ENCODE measurements at places on chromosomes 5 and 9.

DNA sequence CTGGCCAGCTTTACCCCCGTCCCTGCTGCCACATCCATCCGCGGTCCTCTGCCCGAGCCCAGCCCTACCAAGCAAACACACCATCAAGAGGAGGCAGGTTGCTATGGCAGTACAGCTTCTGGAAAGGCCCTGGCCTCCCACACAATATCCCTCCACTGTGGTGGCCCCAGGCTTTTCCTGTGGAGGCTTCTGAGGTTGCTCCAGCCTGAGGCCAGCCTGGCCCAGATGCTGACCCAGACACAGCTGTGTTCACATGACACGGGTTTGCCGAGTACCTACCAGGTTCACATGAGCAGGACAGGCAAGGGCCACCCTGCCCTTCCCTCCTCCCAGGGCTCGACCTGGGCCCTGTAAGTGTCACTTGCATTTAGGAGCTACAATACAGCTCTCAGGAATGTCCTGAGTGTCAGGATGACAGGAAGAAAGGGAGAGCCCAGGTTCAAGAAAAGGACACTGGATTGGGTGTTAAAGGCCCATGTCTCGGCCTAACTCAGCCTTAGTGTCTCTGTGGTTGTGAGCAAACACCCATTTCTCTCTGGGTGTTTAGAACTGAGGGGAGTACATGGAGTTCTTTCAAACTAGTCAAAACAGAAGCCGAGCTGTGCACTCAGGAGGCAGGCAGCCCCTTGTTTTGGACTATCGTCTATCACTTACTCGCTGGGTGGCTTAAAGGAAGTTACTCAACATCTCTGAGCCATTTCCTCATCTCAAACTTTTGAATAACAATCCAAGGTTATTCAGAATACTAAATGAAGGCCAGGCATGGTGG lies 40.2 kb downstream of the NAIF1 start:
- DNase-seq: no peak

DNA sequence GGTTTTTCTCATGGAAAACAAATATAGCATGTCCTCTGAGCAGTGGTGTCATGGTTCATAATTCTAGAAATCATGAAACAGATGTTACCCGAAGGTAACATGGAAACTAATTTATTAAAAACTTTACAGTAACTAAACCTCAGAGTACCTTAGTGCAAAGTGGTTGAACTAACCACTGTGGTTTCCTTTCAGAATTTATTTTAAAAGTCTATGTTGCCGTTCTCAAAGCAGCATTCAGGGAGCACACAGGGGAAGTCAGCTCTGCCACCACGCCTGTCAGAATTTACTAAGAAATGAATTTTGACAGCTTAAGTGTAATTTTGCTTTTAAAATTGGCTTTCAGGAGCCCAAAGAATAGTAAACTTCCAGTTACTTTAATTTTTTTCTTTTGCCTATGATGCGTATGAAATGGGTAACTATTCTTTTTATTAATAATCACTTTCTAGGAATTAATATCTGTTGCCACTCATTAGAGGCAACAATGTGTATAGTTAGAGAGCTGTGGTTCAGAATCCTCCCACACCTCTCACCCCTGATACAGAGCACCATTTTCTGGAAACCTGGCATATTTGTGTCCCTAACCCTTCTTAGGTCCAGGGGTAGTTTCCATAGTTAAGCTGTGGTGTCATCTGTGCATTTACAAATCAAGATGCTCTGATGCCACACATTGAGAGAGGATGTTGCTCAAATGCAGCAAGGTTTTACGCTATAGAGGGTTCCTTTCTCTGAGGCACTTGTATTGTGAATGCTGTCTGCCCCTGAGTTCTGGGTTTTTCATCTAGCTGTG lies 202.6 kb downstream of the ZSWIM6 start:
- no peak for DNase-seq

- DNase-seq: no peak
Observed at GRCh38 chr5:626850-627249, 14.7 kb downstream of the CEP72 start.

DNA sequence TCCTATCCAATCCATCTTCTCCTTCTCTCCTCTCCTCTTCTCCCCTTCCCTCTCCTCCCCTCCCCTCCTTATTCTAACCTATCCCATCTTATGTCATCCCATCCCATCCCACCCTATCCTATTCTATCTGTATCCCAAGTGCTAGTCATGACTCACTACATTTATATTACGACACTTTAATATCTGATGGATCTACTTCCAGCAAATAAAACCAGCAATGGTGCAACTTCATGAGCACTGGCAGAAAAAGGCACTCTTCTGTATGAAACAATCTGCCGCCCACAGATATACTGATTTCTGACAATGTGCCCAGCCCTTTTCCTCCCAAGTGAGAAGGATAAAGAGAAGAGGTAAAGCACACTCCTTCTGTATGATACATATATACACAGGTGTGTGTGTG lies 86.6 kb upstream of the ANKH start:
- DNase-seq: no peak

GRCh38 chr5:136073714-136074529 lies 45.1 kb downstream of the TGFBI start:
- no peak for DNase-seq

DNA sequence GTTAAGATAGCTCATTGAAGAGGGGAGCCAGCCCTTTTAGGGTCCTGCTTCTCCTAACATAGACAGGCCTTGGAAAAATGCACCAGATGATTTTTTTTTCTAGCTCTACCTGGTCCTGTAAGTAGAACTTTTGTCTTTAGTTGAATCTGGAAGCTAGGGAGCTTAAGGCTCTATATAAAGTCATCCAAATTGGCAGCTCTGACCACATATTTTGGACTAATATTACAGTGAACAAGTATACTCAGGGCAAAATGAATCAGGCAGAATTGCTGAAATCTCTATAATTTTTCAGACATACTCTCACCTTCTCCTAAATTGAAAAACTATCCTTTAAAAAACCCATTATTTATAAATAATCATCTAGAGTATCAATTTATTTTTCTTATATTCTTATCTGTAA lies 375.6 kb downstream of the OSTF1 start:
- no peak for DNase-seq

- no peak for DNase-seq
Observed at GRCh38 chr5:169702693-169703481, 65.8 kb downstream of the DOCK2 start.

GRCh38 chr9:71758277-71758676 lies 10.0 kb downstream of the CEMIP2 start:
- no peak for DNase-seq

GRCh38 chr9:130975156-130975555 lies 33.8 kb upstream of the LAMC3 start:
- DNase-seq: no peak

DNA sequence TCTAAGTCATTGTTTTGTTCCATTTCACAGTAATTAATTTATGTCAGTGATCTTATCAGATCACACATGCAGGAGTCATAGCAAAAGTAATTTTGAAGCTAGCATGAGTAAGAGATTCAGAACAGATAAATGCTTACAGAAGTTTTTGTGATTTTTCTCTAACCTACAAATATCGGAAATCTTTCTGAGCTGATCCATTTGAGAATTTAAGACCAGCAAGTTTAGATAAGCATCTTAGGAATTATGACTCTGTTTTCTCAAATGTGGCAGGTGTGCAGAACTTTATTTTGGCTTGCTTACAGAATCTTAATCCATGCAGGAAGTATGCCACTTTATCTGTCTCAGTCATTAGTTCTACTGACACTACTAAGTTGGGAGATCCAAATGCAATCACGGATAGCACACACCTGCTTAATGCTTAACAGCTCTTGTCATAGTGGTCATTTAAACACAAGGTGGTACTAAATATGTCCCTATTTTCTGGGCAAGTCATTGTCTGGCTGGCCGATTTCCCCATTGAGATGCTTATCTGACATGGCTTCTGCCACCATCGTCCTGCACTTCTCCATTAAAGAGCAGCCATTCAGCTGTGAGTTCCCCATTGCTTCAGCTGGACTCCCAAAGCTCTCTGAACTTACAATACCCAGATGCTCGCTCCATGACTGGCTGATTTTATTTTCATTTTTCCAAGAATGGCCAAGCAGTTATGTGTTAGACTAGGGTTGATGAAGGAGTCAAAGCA lies 305.4 kb upstream of the NUDT12 start:
- DNase-seq: no peak

- DNase-seq: no peak
Observed at GRCh38 chr5:74639807-74640449, 600 bp downstream of the ENC1 start.

- DNase-seq: no peak
Observed at GRCh38 chr5:114362197-114362976, 517 bp downstream of the KCNN2 start.

GRCh38 chr9:131448818-131449217 lies 53.9 kb upstream of the POMT1 start:
- no peak for DNase-seq

- DNase-seq: no peak
Observed at GRCh38 chr5:111243318-111243717, 19.1 kb downstream of the CAMK4 start.

- no peak for DNase-seq
Observed at GRCh38 chr5:169168280-169168679, 132.7 kb downstream of the SLIT3 start.

- no peak for DNase-seq
Observed at GRCh38 chr9:96461336-96461735, 11.4 kb downstream of the HABP4 start.

- no peak for DNase-seq
Observed at GRCh38 chr5:42467981-42468524, 44.8 kb downstream of the GHR start.

DNA sequence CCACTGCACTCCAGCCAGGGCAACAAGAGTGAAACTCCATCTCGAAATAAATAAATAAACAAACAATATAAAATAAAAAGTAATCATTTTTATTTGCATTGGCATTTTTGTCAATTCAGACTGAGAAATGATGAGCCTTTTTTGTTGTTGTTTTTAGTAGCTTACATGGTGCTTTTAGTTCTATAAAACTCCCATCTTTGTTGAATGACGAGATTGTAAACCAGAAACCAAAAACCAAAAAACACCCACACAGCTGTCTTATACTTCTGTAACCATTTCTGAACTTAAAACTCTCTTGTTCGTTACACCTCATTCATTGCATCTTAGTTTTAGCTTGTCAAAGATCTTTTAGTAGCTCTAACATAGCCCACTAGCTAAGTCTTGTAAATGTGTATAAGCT lies 44.7 kb downstream of the GGTA1 start:
- no peak for DNase-seq

DNA sequence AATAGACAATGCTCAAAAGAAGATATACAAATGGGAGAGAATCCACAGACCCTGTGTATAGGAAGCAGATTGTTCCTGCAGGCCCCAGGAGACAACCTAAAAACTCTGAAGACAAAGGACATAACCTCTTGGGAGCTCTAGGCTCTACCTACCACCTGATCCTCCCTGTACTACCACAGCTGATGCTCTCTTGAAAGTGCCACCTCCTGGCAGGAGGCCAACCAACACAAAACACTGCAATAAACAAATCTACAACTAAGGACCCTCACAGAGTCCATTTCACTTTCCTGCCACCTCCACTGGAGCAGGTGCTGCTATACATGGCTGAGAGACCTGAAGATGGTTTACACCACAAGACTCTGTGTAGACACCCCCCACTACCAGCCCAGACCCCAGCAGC lies 49.0 kb downstream of the STARD4 start:
- no peak for DNase-seq

GRCh38 chr5:58245476-58245840 lies 214.4 kb downstream of the PLK2 start:
- no peak for DNase-seq

- no peak for DNase-seq
Observed at GRCh38 chr5:154840435-154841272, 9.7 kb downstream of the FAXDC2 start.

- no peak for DNase-seq
Observed at GRCh38 chr5:119341452-119342349, 14.1 kb upstream of the TNFAIP8 start.

DNA sequence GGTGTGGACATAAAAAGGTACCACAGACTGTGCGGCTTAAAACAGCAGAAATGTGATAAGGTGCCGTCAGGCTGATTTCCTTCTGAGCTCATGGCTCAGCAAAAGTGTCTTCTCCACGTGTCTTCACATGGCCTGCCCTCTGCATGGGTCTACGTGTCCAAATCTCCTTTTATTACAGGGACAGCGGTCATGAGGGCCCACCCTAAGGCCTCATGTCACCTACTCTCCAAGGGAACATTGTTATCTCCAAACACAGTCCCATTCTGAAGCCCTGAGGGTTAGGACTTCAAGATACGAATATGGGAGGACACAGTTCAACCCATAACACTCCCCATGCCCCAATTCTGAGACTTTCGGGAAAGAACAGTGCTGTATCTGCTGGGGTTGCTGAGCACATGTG lies 35.2 kb downstream of the COL23A1 start:
- DNase-seq: no peak

DNA sequence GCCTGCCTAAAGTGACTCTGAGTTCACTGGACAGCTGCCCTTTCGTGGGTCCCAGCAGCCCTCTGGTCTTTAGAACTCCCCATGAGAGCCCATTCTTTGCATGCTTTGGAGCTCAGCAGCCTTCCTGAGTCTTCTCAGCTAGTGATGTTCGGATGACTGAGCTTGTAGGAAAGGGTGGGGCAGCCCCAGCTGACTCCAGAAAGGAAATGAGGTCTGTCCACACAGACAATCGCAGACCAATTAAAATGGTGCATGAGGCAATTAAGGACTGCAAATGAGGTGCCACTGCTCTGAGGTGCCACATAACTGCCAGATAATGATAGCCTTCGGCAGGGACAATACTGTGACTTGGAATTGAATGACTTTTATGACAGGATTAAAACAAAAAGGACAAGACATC lies 25.4 kb upstream of the TOMM5 start:
- DNase-seq: no peak

Data from hindlimb muscle (tissue), 1 donor.